ENCODE measurements at places on chromosomes 11 and 22.

GRCh38 chr22:44618400-44618799 is 83.6 kb upstream of the PRR5 start:
- DNase-seq, result no peak

DNA sequence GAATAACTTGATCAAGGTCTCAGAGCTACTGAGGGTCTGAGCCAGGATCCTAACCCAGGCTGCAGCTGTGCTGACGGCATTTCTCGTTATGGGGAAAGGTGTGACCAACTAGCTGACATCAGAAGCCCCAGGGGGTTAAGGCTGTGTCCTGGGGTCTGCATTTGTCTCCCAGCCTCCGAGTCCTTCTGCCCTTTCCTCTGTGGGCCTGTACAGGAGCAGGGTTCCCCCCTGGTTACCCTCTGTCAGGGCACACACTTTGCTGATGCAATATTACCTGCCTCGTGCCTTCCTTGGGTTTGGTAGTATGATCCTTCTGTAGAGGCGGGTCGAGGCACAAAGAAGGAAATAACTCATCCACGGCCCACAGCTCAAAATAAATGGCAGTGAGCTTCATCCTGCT is 183.0 kb downstream of the TBC1D22A start:
- DNase-seq, result no peak

DNA sequence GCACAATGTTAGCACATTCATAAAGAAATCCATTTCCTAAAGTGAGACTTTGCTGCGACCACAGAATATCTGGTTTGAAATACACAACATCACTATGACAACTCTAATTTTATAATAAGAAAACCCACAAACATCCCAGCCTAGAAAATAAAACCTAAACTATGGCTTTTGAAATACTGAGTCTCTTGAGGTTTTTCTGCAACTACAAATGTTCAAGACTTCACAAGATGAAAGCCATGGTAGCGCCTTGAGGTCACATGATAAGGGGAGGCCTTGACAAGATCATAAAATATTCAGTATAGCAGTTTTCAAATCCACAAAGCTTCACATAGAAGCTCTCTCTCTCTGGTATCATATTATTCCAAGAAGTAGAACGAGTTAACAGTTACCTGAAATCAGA is 126.8 kb downstream of the MPPED2 start:
- no peak for DNase-seq

- no peak for DNase-seq
Observed at GRCh38 chr11:66718320-66718971, 10.6 kb downstream of the SPTBN2 start.

DNA sequence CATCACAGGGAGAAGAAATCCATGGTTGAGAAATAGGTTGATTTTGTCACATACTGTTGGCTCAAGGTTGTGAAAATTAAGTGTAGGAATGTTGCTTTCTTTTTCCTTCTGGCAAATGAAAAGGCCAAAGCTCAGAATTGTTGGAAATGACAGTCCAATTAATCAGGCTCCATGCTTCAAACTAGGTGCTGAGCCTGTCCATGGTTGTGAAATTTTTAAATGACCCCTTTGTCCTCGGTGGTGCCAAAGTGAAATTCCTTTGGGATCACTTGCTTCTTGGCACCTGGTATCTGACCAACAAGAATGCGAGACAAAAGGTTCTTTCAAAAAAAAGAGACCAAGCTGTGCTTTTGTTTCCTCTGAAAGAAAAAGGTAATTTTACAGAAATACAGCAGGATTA is 451.9 kb downstream of the ETS1 start:
- DNase-seq, result no peak

DNA sequence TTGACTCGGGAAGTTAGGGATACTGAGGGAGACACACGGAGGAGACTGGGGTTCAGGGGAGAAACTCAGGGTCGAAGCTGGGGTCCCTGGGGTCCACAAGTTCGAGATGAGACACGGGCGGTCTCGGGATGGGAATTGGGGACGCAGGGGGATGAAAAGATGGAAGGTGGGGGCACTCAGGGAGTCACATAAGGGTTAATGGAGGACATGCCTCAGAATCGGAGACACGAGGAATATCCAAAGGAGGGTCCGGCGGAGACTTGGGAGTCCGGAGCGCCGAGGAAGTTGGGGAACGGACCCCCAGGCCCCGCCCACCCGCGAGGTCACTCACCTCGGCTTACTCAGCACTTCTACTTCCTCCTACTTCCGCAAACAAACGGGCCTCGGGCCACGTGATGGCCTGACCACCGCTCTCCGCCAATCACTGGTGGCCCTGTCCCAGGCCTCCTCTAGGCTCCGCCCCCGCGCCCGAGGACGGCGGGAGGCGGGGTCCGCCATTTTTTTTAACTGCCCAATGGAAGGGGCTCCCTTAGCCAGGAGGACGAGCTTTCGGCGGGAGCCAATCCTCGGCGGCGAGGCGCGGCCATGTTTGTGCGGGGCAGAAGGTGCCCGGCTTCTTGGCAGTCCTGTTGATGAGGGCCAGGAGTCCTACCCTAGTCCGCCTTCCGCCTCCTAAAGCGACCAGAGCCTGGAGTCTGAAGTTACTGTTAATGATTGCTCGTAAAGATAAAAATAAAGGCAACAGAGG is at the start of gene PLA2G6:
Gene PLA2G6, minus strand, starts transcription at position 378 of the 748 bp plus-strand sequence. CDS start 12,404 bp downstream, outside the sequence.
- DNase-seq, result peak; percentile 90

Data from activated T-cell treated with anti-CD3 and anti-CD28 coated beads for 4 hours (primary cell).